Left renal pelvis (tissue), 4 donors: ENCODE measurements at places on chromosomes 4 and X. TPM values are rescaled to one million over a fixed set of nuclear protein-coding genes. Genes with fewer than 3 reads are reported as not detected.

HNRNPH2 gene
- polyA plus RNA-seq = 155 TPM

IRAK1 gene
- polyA plus RNA-seq = 34.7 TPM

PPARGC1A gene
- 26.7 TPM for polyA plus RNA-seq

TMEM271 gene
- 0.09 TPM for polyA plus RNA-seq

CLCN4 gene
- polyA plus RNA-seq = 5.1 TPM

ZAR1 gene
- polyA plus RNA-seq = 0.15 TPM

FSTL5 gene
- 2.3 TPM for polyA plus RNA-seq

LINC00632 gene
- polyA plus RNA-seq = 11.3 TPM

CDX4 gene
- not detected for polyA plus RNA-seq

BMX gene
- 0.75 TPM for polyA plus RNA-seq

GJB1 gene
- polyA plus RNA-seq = 47.7 TPM

GPRIN3 gene
- 6.7 TPM for polyA plus RNA-seq

ZNF182 gene
- 11.4 TPM for polyA plus RNA-seq

CENPE gene
- polyA plus RNA-seq = 11.7 TPM

NWD2 gene
- polyA plus RNA-seq = 0.01 TPM

TSC22D3 gene
- 105 TPM for polyA plus RNA-seq

CCNA2 gene
- polyA plus RNA-seq = 32.7 TPM

LPAR4 gene
- 22.7 TPM for polyA plus RNA-seq

CT45A3 gene
- polyA plus RNA-seq = not detected

ADAD1 gene
- not detected for polyA plus RNA-seq

CYBB gene
- 28.9 TPM for polyA plus RNA-seq

PCYT1B gene
- 2.6 TPM for polyA plus RNA-seq

RENBP gene
- polyA plus RNA-seq = 18.6 TPM

S100P gene
- 3.9 TPM for polyA plus RNA-seq

ASB5 gene
- 0.07 TPM for polyA plus RNA-seq

NDP gene
- polyA plus RNA-seq = 4.1 TPM

XG gene
- polyA plus RNA-seq = 0.15 TPM

DUSP21 gene
- polyA plus RNA-seq = not detected

DDX60 gene
- polyA plus RNA-seq = 11.9 TPM

CDS1 gene
- polyA plus RNA-seq = 3.2 TPM

YIPF7 gene
- polyA plus RNA-seq = 0.19 TPM

USP17L11 gene
- polyA plus RNA-seq = not detected

COL4A5 gene
- 138 TPM for polyA plus RNA-seq

PAGE2B gene
- not detected for polyA plus RNA-seq

ENPEP gene
- polyA plus RNA-seq = 29.6 TPM

TMPRSS11D gene
- not detected for polyA plus RNA-seq

DGKK gene
- polyA plus RNA-seq = 12.3 TPM

GYPA gene
- polyA plus RNA-seq = 3.3 TPM

GIMD1 gene
- not detected for polyA plus RNA-seq

MAGEA12 gene
- polyA plus RNA-seq = not detected

TRO gene
- 157 TPM for polyA plus RNA-seq

NAP1L3 gene
- 11.2 TPM for polyA plus RNA-seq

SHROOM3 gene
- polyA plus RNA-seq = 37.8 TPM

IL21 gene
- polyA plus RNA-seq = not detected

RHOXF2B gene
- not detected for polyA plus RNA-seq

ATP1B4 gene
- not detected for polyA plus RNA-seq

PNCK gene
- 1.7 TPM for polyA plus RNA-seq
